Cerebellar nuclear complex (tissue), 1 donor: ENCODE measurements at places on chromosomes 5 and 9.
A peak's percentile ranks its signal among the peaks of the same experiment; 100 is the strongest.

DNA sequence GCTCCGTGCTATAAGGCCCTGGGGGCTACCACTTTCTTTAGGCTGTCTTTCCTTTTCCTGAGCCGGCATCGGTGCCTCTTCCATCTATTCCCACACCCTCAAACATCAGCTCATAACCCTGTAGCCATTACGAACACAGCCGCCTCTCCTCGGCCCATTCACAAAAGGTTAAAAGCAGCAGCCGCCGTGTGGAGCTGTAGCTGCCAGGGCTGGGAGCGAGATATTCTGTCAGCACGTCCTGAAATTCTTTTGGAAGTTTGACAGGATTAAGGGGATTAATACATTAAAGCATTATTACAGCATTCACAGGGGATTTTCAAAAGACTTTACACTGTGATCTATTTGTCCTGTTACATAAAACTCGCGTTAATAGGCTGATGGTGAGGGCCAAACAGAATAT, 428.2 kb downstream of the CDK5RAP2 start:
- no peak for DNase-seq

DNA sequence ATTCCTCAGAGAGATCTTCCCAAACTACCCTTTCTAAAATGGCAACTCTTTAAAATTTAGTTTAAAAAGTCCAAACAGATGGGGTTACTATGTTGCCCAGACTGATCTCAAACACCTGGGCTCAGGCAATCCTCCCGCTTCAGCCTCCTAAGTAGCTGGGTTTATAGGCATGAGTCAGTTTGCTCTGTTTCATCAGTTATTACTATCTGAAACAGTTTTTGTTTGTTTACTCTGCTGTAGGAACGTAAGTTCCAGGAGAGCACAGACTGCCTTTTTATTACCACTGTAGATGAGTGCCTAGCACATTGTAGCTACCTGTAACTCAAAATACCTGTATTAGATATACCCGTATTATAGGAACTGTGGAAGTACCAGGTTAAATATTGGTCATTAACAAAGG, 89.4 kb downstream of the UHRF2 start:
- no peak for DNase-seq

DNA sequence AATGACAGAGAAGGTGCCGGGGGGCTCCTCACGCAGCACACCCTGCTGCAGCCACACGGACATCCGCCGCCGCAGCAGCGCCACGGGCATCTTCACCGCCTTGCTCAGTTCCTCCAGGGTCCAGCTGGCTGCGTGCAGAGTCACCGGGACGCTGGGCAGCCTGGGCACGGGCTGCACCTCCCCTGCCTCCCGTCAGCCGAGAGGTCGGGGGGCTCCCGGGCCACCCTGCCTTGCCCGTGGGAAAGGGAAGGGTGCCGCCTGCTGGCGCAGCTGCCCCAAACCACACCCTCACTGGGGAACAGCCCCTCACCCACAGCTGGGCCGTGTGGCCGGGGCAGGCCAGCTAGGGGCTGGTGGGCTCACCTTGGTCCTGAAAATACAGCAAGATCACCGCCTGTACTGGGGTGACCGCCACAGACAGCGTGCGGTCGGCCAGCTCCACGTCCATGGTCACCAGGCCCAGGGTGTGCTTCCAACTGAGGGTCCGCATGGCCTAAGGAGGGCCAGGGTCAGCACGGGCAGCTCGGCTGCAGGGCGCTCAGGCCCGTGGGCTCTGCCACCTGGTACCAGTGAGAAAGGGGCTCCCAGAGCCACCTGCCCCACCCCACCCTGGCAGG, 3.6 kb upstream of the TMEM210 start:
- no peak for DNase-seq

GRCh38 chr9:136401173-136401922, 1.4 kb upstream of the SNAPC4 start:
- no peak for DNase-seq

- no peak for DNase-seq
Observed at GRCh38 chr5:171978519-171978918, 27.9 kb downstream of the FBXW11 start.

DNA sequence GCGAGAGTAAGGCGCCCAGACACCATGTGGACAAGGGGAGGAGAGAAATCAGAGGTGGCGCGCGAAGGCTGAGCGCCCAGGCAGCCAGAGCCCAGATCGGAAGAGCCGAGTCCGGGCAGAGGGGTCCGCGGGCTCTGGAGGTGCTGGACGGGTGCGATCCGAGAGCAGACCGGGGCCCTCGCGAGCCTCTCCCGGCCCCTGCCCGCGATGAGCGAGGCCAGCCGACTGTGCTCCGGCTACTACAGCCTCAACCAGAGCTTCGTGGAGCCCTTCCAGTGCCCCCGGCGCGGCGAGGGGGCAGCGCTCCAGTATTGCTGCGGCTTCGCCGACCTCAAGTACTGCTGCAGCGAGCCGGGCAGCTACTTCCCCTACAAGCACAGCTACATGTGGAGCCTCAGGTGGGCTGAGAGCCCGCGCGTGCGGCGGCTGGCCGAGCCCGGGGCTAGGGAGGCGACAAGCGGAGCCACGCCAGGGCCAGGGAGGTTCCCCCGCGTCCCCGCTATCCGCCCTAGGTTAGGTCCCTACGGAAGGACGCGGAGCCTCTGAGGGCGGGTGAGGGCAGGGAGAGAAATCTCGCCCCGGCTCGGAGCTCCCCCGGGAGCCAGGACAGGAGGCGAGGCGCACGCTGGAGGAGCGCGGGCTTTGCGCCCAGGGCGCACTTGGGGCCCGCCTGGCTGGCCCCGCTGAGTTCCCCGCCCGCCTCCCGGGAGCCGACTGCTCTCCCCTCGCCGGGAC, at the start of gene SHISAL2B:
Gene SHISAL2B, plus strand, starts transcription at position 87 of the 735 bp plus-strand sequence. Its CDS starts 121 bp downstream, at position 208.
- DNase-seq = no peak

DNA sequence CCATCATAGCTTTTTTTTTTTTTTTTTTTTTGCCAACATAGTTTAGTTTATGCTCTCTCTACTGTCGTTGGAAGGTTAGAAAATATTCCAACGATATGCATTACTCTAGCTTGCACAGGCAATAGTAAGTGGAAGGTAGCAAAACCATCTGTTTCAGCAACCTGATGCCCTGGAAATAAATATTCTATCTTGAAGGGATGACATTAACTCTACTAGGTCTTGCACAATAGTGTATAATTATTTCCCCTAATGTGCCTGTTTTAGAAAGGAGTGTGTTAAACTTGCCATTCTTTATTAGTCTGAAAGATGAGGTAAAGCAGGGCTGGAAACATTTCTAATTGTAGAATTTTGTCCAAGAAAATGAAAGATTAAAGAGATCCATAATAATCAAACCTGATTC, 111.0 kb downstream of the PCSK5 start:
- no peak for DNase-seq

GRCh38 chr9:136829981-136830885, 12.0 kb upstream of the AJM1 start:
- no peak for DNase-seq

- DNase-seq = peak; percentile 84
Observed at GRCh38 chr5:124677374-124678351, 68.8 kb downstream of the ZNF608 start.

- no peak for DNase-seq
Observed at GRCh38 chr9:2411459-2412215, 209.9 kb upstream of the VLDLR start.

DNA sequence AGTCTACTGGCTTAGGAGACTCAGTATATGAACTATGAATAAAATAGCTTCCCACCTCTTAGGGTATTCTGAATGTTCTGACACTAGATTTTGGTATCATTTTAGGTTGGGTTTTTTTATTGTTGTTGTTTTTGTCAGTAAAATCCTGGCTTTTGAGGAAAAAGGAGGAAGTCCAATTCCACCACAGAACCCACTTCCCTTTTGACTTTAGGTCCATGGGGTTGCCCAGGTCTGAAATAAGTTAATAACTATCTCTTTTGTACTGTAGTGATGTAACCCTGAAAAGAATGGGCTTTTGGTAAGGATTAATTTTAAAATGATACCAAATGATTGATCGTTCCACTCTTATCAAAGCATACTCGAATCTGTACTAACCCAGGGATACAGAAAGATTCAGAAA, 29.1 kb upstream of the IL12B start:
- no peak for DNase-seq

GRCh38 chr9:71985297-71985911, 74.0 kb downstream of the C9orf85 start:
- DNase-seq = no peak

GRCh38 chr5:45017568-45017967, 208.8 kb downstream of the MRPS30 start:
- no peak for DNase-seq

DNA sequence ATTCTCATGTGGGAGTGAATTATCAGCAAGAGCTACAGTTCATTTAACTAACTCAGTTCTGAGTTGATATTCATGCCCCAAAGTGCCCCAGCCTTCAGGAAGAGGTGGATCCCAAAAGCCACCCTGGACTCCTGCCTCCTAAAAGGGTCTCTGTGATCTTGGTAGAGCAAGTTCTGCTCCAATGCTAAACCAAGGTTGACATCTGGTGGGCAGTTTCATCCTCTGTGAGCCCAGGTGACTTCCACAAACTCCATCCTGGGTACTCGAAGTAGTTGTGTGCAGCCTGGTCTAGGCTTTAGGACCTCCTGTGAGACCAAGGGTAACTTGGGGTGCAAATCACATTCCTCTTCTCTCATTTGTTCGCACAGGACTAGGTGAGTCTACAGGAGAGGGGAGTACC, 816.8 kb downstream of the MTRR start:
- DNase-seq = no peak

DNA sequence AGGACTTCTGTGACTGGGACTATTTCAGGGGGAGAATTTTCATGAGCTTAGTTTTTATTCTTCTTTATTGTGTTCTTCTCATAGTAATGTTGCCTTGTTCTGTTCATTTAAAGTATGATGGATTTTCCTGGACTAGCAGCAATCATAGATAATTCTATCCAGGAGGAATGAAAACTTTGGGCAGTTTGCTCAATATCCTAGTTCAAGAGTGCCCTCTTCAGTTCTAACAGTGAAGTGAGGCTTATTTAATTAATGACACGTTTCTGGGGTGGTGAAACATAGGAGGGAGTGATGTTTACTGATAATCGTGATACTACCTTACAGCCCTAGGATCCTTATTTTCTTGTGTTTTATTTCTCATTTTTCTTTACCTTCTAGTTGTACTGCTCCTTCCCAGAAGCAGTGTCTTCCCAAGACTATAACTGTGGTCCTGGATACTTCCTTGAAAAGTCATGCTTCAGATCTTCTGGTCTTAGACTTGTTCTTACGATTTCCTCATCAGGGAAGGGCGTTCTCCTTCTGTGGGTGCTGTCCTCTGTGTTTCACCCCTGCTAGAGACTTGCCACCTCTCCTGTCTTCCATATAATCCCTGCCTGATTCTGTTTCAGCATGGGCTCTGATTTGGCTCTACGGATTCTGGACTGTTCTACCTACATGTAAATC, 57.4 kb downstream of the CFAP95 start:
- DNase-seq = no peak

DNA sequence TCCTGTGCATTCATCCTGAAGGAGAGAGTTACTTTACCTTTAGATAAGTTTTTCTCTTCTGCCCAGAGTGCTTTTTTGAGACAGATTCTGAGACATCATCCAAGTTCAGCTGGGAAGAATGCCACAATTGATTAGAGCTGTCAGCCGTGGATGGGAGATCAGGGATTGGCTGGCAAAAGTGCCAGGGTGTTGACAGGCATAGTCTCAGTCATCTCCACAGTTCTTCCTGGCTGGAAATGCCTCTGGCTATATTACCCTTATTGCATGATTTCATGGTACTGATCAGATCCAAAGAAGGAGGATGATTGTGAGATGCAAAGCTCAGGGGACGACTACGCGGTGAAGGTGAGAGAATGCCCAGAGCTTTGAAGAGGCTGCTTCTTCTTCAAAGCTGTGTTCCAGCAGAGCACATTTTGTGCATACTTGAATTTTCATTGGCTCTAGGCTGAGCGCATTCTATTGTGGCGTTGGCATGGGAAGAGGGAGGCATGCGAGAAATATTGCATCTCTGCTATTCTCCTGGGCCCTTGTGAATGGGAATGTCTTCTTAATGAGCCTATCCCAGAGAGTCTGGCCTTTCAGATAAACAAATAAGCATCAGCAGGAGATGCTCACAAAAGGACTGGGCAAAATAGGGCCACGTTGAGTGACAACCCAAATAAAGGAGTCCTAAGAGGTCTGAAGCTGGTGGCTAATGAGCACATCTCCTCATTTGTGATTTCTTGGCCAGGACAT, 82.1 kb downstream of the GRIA1 start:
- DNase-seq = no peak

GRCh38 chr5:36751886-36752285, 124.7 kb upstream of the NIPBL start:
- no peak for DNase-seq
